Endothelial cell of umbilical vein (primary cell): ENCODE measurements at places on chromosomes 11 and 22. TPM values are rescaled to one million over a fixed set of nuclear protein-coding genes. Genes with fewer than 3 reads are reported as not detected.

GRCh38 chr22:17436981-17437412 lies 67.7 kb downstream of the CECR2 start:
- H3K27me3 ChIP-seq = peaks cover 5% of the 10 kb centered on the region
- H3K36me3 ChIP-seq = no peaks in the 10 kb centered on the region
- H3K4me1 ChIP-seq = no peaks in the 10 kb centered on the region
- H3K27ac ChIP-seq = no peak overlapping the region

DNA sequence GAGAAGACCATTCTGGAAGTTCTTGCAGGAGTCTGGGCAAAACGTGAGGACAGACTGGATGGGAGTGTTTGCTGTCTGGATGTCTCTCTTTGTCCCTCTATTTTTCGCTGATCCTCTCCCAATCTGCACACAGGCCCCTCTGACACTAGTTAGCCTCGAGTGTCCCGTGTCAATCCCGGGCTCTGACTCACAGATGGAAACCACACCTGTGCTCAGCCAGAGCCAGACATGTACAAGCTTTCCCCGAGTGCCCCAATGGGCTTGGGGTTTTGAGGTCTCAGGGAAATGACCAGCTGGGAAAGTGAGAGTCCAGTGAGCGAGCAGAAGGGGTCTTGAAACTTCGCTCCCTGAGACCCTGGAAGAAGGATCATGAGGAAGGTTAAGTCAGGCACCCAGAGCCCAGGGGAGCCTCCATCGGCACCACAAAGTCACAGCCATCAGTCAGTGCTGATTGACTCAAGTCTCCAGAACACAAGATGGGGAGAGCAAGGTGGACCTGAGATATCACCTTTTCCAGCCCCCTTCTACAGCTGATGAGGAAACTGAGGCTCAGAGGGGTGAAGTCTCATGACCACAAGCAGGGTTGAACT lies 13.9 kb downstream of the APOL2 start:
- H3K36me3 ChIP-seq = peaks cover 13% of the 10 kb centered on the region
- peaks cover 1% of the 10 kb centered on the region for H3K4me1 ChIP-seq
- H3K27ac ChIP-seq = no peak overlapping the region
- no peaks in the 10 kb centered on the region for H3K27me3 ChIP-seq
- H3K4me3 ChIP-seq = no peak overlapping the region
- no peak for DNase-seq

GDPD4 gene
- not detected in 2 replicates for total RNA-seq

APOA4 gene
- not detected in 2 replicates for total RNA-seq

KCNJ1 gene
- total RNA-seq = not detected in 2 replicates

TST gene
- total RNA-seq = 38.0 and 39.2 TPM in 2 replicates

DNA sequence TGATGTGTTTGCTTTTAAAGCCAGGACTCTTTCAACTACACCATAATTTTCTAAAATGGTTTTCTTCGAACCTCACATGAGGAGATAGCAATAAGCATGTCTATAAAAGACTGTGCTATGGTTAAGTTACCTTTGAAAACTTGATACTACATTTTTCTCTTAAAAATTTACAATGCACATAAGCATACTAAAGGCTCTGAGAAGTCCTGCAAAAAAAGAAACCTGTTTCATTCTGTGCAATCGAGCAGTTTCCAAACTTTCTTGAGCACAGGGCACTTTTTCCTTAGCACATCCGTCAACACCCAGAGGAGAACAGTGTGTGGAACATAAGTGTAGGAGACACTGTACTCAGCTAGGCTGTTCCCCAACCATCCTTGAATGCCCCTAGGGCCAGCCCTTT lies 144.1 kb upstream of the ARHGAP20 start:
- no peaks in the 10 kb centered on the region for H3K27me3 ChIP-seq
- H3K27ac ChIP-seq = no peak overlapping the region
- no peak overlapping the region for H3K4me3 ChIP-seq
- DNase-seq = no peak
